ENCODE measurements at places on chromosomes 3 and 15.

DNA sequence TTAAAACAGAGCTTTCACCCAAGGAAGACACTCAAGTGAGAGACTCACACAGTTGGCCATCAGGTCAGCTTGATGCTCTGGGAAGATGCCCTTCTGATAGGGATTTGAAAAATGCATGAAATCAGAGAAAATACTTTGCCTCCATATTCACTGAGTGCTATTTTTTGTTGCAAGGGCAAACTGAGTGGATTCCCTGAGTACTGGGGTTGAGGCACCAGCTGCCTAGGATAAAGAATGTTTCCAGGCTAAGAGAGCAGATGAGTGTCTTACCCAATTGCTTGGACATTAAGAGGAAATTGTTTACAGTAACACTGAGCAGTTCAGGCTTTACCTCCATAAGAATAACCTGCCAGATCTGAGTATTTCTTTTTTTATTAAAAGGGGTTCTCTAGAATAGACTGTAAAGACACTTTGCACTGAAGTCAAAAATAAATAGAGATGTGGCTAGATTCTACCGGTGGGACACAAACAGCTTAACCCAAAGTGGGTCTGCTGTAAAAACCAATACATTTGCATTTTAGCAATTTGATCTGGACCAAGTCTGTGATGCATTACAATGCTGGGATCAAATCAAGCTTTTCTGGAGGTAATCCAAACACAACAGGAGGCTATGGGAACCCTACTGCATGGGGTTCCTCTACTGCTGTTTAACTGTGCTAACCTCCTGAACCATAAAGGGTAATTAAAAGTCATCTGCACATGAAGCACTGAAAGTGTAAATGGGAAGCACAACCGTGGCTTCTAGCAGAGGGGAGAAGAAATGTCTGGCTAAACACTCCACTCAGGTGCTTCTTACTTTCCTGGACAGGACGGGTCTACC is 238.8 kb upstream of the WNT5A start:
- DNase-seq, result no peak

DNA sequence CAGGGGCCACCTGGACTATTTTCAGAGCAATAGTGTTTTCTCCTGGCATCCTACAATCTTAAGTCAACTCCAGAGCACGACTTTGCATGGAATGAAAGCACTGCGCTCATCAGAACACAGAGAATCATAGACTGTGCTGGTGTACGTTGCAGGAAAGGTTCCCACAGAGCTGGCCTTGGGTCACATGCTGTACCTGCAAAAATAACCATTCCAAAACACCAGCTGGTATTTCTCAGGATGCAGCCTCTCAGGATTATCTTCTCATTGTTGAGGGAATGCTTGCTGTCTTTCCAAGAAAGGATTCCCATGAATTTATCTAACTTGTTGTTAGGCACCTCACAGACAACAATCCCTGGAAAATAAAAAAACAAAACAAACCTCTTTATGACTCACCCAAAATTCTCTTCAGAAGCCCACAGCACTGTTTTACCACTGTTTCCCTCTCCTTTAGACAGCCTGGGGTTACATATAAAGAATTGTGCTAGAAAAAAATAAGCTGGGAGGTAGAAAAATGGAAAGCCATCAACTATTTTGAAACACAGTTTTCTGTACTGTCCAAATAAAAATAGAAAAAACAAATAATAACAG is 131.7 kb downstream of the ATP8B4 start:
- DNase-seq, result no peak

- DNase-seq, result no peak
These were observed 121.9 kb downstream of the NSUN3 start for GRCh38 chr3:94184781-94185180.

GRCh38 chr3:29760226-29760685 is 479.4 kb downstream of the RBMS3 start:
- DNase-seq, result no peak

DNA sequence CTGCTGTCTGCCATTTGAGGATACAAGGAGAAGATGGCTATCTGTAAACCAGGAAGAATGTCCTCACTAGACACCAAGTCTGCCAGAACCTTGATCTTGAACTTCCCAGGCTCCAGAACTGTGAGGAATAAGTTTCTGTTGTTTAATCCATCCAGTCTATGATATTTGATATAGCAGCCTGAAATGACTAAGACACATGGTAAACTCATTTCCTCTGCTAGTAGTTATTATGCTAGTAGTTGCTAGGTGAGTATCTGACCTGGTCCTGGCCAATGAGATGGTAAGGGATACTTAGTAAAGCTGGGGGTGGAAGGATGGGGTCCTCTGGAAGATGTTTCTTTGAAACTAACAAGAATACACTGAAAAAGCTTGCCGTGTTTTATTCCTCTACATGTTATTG is 280.7 kb upstream of the ARHGEF26 start:
- DNase-seq, result no peak

DNA sequence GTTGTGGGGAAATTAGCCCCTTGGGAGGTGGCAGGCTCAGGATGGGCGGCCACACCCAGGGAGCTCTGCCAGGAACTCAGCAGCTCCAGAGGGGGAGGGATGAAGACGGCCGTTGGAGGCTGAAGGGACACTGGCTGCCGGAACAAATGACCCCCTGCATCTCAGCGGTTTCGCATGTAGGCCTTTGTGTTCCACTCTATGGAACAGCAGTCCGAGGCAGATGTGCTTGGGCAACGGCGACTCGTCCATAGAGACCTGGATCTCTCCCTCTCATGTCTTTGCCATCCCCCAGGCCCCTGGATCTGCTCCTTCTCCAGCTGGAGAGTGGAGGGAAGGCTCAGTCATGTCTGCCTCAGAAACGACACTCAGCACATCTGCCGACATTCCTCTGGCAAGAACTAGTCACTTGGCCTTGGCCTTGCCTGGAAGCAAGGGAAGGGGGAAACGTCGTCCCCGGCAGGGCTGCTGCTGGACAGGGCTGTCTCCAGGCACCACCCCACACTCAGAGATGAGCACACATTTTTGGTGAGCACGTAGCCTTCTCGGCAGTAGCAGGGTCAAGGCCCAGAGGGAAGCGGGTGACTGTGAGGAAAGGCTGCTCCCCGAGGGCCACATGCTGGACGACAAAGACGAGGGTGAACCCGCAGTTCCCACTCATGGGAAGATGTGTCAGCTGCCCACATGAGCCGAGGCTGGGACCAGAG is 83.8 kb downstream of the ASB7 start:
- no peak for DNase-seq

DNA sequence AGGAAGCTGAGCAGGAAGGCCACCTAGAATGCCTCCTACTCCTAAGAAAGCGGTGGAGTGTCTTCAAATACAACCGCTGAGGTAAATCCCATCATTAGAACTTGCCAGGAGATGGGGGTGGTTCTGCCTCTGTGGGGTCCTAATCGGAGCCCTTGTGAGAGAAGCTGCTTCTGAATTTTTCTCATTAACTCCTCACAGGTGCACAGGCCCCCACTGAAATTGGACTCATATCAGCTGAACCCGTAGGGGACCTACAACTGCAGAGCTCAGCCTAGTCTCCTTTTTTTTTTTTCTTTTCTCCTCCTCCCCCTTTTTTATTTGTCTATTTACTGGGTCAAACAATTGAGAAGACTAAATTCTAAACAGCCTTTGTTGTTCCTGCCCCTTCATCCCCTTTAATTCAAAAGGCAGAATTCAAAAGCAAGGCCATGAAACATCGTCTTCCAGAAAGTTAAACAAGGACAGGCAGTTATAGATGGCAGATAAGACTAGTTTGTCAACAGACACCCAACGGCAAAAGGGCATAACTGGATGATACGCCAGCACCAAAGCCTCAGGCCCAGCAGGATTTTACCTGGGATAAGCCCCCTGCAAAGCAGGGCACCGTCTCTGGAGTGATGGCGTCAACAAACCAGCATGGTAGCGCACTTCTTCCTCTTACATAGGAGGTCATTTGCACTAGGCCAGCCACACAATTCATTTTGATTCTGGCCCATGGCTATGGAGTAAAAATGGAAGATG is 213.7 kb upstream of the HES1 start:
- no peak for DNase-seq

GRCh38 chr3:53803124-53803815 is 42.9 kb downstream of the CHDH start:
- DNase-seq, result no peak

DNA sequence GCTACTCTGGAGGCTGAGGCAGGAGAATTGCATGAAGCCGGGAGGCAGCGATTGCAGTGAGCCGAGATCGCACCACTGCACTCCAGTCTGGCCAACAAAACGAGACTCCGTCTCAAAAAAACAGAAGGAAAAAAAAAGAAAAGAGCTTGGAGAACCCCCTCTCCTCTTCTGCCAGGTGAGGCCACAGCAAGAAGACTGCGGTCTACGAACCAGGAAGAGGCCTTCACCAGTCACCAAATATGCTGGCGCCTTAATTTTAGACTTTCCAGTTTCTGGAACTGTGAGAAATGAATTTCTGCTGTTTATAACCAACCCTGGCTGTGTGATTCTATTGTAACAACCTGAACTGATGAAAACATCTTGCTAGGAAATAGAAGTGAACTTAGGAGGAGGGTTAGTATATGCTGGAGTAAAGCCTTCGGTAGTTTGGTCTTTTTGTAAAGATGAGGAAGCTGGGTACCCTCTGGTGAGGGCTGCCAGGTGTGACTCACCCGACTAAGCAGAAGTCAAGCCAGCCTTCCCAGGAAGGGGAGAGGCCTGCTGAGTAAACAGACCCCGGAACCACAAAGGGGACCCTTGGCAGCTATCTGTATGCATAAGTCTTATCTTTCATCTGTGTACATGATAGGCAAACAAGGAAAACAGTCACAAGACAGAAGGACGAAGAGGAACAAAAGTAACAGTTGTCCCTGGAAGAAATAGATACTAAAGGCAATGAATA is 78.7 kb downstream of the KLF13 start:
- DNase-seq, result peak; percentile 85

DNA sequence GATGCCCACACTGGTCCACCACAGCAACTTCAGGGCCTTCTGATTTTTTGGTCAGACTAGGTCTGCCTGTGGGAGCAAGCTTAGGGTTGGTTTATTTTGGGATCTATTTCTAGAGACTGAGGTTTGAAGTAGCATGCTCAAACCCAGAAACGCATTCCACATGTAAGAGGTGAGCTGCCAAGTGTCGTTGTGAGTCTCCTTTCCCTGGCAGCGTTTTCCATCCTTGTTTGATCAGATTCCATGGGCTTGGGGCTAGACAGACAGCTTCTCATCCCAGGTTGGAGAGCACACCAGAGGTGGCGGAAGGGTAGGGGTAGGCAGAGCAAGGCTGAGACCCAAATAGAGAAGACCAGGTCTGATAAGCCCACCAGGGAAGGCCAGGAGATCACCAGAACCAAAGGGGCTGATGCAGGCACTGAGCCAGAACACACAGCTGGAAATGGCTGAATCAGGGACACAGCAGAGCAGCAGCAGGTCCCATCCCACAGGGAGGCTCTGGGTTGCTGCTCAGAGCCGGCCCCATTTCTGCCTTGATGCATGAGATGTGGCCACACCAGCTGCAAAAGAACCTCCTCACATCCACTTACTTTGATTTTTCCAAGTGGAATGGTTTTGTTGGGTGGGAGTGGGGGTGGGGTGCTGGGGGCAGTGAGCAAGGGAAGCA is 186.8 kb downstream of the THSD4 start:
- no peak for DNase-seq

- no peak for DNase-seq
These were observed 40.6 kb upstream of the TMEM108 start for GRCh38 chr3:132997404-132998185.

GRCh38 chr15:55770261-55770660 is 27.3 kb upstream of the PRTG start:
- DNase-seq, result no peak

GRCh38 chr15:43238671-43239131 is 17.9 kb upstream of the EPB42 start:
- no peak for DNase-seq

DNA sequence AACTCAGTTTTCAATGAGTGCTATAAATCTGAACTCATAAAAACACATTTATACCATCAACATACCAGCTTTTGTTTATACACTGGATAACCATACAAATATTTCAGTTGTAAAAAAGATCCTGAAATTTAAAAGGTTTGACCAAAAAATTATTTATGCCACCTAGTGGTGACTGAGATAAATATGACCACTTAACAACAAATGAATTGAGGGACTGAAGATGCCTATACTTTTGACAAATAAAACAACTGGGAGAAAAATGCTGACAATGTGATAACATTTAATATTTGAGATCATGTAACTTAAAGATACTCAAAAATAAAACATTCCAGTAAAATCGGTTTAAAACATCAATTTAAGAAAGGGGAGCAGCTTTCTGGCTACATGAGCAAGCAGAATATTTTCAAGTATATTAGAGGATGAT is 30.4 kb downstream of the ATG3 start:
- DNase-seq, result peak; percentile 17

GRCh38 chr3:116322750-116323375 is 122.4 kb downstream of the LSAMP start:
- no peak for DNase-seq

DNA sequence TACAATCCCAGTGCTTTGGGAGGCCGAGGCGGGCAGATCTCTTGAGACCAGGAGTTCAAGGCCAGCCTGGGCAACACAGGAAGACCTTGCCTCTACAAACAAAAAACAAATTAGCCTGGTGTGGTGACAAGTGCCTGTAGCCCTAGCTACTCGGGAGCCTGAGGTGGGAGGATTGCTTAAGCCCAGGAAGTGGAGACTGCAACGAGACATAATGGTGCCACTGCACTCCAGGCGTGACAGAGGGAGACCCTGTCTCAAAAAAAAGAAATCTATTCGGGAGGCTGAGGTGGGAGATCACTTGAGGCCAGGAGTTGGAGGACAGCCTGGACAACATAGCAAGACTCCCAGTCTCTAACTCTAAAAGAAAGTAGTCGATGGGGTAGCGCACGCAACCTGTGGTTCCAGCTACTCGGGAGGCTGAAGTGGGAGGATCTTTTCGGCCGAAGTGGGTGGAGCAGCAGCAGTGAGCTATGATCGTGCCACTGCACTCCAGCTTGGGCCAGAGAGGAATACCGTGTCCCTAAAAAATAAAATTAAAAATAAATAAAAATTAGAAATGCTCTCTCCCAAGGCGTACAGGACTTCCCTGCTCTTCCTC is 775 bp downstream of the C3orf33 start:
- DNase-seq, result no peak

DNA sequence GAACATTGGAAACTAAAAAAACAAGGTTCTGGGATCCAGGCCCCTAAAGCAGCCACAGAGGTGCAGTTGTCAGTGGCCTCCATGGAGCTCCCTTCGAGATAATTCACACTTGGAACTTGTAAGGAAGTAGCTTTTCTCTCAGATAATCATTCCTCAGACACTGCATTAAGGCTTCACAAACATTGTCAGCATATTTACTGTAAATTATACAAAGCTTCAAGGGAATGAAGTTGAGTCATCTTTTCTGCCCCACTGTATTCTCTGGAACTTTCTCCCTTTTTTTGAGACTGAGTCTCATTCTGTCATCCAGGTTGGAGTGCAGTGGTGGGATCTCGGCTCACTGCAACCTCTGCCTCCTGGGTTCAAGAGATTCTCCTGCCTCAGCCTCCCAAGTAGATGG is 7.1 kb downstream of the BLOC1S6 start:
- no peak for DNase-seq

All from bone marrow (tissue), 2 donors.